ENCODE measurements at places on chromosomes 7 and 10.

DNA sequence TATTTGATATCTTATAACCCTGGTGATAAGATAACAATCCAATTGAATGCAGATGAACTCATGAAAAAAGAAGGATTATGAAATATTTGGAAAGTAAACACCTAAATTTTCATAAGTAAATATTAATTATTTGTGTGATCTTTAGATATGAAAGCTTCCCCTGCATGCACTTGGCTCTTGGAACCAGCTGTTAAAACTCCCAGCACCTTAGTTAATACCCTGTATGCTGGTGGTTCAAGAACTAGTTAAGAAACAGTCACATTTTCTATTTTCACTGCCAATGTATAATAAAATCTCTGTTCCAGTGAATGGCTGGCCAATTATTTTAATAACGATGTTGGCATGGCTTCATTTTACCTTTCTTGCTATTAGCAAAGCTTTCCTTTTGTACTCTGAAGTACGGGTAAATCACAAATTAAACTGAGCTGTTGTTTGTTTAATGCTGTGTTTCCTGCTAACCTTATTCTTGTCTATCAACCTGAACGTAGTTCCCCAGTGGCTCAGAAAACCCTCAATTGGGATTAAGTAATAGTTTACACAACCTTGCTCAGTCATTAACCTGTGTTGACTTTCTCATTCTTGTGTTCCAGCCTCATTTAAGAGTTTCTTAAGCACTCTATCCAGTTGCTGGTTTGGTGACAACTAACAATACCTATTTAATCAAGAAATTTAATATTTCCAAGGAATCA lies 38.9 kb downstream of the MET start:
- no peak overlapping the region for H3K4me3 ChIP-seq
- H3K27ac ChIP-seq: no peak overlapping the region
- DNase-seq: no peak
- no peaks in the 10 kb centered on the region for H3K27me3 ChIP-seq
- H3K4me1 ChIP-seq: peaks cover 2% of the 10 kb centered on the region

GRCh38 chr10:102159051-102159597 lies 6.9 kb downstream of the NOLC1 start:
- H3K36me3 ChIP-seq: peaks cover 41% of the 10 kb centered on the region
- no peak overlapping the region for H3K4me3 ChIP-seq
- no peak overlapping the region for H3K27ac ChIP-seq
- no peaks in the 10 kb centered on the region for H3K27me3 ChIP-seq
- no peaks in the 10 kb centered on the region for H3K4me1 ChIP-seq

- H3K27me3 ChIP-seq: no peaks in the 10 kb centered on the region
- no peak overlapping the region for H3K4me3 ChIP-seq
- H3K27ac ChIP-seq: no peak overlapping the region
- peaks cover 10% of the 10 kb centered on the region for H3K36me3 ChIP-seq
- H3K4me1 ChIP-seq: no peaks in the 10 kb centered on the region
- DNase-seq: no peak
These were observed 3.2 kb upstream of the ATP6V1F start for GRCh38 chr7:128859232-128860157.

DNA sequence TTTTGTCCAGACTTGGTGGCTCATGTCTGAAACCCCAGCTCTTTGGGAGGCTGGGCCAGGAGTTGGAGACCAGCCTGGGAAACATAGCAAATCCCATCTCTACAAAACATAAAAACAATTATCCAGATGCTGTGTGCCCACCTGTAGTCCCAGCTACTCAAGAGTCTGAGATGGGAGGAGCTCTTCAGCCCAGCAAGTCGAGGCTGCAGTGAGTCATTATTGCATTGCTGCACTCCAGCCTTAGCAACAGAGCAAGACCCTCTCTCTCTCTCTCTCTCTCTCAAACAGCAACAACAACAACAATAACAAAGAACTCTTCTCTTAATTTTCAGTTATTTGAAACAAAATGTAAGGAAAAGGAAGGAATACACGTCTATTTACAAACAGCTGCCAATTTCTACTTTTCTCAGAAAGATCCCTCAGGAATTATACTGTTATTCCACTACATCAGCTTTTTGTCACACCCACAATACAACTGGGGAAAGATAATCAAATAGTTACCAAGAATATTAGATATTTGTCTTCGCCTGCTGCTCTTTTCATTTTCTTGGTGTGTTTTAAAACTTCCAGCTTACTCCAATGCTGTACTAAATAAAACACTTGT lies 5.1 kb upstream of the TSPAN12 start:
- H3K4me1 ChIP-seq: peaks cover 3% of the 10 kb centered on the region
- no peaks in the 10 kb centered on the region for H3K27me3 ChIP-seq
- no peak overlapping the region for H3K4me3 ChIP-seq
- no peaks in the 10 kb centered on the region for H3K36me3 ChIP-seq
- no peak overlapping the region for H3K27ac ChIP-seq
- peak; percentile 59 for DNase-seq

- H3K4me3 ChIP-seq: no peak overlapping the region
- H3K36me3 ChIP-seq: no peaks in the 10 kb centered on the region
- DNase-seq: no peak
- no peaks in the 10 kb centered on the region for H3K27me3 ChIP-seq
These were observed 493.0 kb downstream of the LRMDA start for GRCh38 chr10:75924309-75924902.

GRCh38 chr10:32123021-32123420 lies 66.8 kb upstream of the KIF5B start:
- H3K27me3 ChIP-seq: no peaks in the 10 kb centered on the region
- H3K4me3 ChIP-seq: no peak overlapping the region
- H3K27ac ChIP-seq: no peak overlapping the region
- H3K36me3 ChIP-seq: no peaks in the 10 kb centered on the region
- no peak for DNase-seq

- H3K4me3 ChIP-seq: no peak overlapping the region
- no peak overlapping the region for H3K27ac ChIP-seq
- H3K4me1 ChIP-seq: peaks cover under 1% of the 10 kb centered on the region
- DNase-seq: no peak
- H3K27me3 ChIP-seq: no peaks in the 10 kb centered on the region
These were observed 50.9 kb upstream of the PDLIM1 start for GRCh38 chr10:95341716-95342130.

- no peaks in the 10 kb centered on the region for H3K36me3 ChIP-seq
- peak within 1 kb of the TSS; percentile 39 for H3K27ac ChIP-seq
These were observed at the start of gene CTTNBP2 for GRCh38 chr7:117873310-117874190. Gene CTTNBP2 (minus strand): TSS chr7:117873441. CDS start chr7:117873415, 26 bp downstream.

- no peaks in the 10 kb centered on the region for H3K36me3 ChIP-seq
- H3K4me3 ChIP-seq: no peak overlapping the region
- no peak for DNase-seq
- no peak overlapping the region for H3K27ac ChIP-seq
These were observed 70.4 kb downstream of the ITIH5 start for GRCh38 chr10:7596356-7596755.

DNA sequence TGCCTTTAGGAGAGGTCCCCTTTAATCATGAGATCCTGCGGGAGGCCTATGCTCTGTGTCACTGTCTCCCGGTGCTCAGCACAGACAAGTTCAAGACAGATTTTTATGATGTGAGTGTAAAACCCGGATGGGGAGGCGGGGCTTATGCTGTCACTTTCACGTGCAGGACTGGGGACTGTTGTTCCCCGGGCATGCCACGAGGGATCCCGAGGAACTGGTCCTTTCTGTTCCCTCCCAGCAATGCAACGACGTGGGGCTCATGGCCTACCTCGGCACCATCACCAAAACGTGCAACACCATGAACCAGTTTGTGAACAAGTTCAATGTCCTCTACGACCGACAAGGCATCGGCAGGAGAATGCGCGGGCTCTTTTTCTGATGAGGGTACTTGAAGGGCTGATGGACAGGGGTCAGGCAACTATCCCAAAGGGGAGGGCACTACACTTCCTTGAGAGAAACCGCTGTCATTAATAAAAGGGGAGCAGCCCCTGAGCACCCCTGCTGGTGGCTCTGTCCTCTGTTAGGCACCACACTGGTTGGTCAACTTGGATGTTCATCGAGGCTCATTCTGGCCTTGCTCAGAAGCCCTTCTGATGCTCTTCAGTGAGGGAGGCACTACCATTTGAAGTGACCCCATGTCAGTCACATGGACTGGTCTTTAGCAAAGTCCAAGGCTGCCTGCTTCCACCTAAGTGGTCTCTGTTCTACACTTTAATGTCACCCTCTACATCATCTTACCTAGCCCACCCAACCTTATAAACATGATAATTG lies 2.8 kb downstream of the COPS6 start:
- no peaks in the 10 kb centered on the region for H3K4me1 ChIP-seq
- no peak overlapping the region for H3K27ac ChIP-seq
- peak; percentile 61 for DNase-seq

- DNase-seq: no peak
- no peaks in the 10 kb centered on the region for H3K36me3 ChIP-seq
- H3K4me3 ChIP-seq: no peak overlapping the region
- H3K4me1 ChIP-seq: no peaks in the 10 kb centered on the region
- H3K27me3 ChIP-seq: no peaks in the 10 kb centered on the region
- no peak overlapping the region for H3K27ac ChIP-seq
These were observed 188.5 kb downstream of the ZMYND11 start for GRCh38 chr10:323651-324293.

DNA sequence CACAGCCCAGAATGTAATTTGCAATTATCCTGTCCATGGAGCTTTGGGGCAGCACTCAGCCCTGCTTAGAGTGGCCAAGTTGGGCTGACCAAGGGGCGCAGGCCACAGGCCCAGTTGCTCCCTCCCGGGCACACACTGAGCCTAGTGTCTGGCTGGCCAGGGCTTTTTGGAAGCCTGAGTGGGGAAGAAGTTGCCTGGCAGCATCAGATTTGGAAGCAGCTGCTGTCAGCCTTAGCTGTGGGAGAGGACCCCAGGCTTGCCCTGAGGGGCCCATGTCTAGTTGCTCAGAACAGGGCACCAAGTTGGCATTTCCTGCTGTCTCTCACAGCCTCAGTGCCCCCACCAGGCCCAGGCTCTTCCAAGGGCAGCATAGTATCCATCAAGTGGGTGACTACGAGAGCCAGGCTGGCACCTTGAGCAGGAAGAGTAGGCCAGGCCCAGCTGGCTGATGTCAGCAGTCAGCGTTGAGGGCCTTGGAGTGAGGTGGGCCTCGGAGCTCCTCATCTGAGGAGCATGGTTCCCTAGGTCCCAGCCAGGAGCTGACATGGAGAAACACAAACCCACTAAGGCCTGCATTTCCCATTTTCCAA lies 14.4 kb downstream of the ANTXRL start:
- H3K27me3 ChIP-seq: no peaks in the 10 kb centered on the region
- no peak overlapping the region for H3K4me3 ChIP-seq
- no peak overlapping the region for H3K27ac ChIP-seq
- no peak for DNase-seq
- no peaks in the 10 kb centered on the region for H3K36me3 ChIP-seq

DNA sequence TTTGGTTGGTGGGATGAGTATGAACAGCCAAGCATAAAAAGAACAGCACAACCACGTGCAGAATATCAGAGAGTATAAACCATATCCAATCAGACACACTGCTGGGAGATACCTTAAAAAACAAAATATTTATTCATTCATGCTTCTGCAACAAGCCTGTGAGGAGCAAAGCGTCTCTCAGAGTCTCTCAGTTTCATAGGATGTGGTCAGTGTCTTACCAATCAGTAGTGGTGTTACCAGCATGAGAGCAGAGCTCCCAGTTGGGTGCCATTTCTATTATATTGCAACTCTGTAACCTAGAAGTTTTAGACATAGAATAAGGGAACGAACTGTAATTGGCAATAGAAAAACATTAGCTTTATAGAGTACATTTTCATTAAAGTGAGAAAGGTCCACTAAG lies 445.9 kb upstream of the LRRN3 start:
- no peak for DNase-seq
- H3K4me3 ChIP-seq: no peak overlapping the region
- no peak overlapping the region for H3K27ac ChIP-seq
- no peaks in the 10 kb centered on the region for H3K36me3 ChIP-seq
- no peaks in the 10 kb centered on the region for H3K4me1 ChIP-seq
- no peaks in the 10 kb centered on the region for H3K27me3 ChIP-seq

DNA sequence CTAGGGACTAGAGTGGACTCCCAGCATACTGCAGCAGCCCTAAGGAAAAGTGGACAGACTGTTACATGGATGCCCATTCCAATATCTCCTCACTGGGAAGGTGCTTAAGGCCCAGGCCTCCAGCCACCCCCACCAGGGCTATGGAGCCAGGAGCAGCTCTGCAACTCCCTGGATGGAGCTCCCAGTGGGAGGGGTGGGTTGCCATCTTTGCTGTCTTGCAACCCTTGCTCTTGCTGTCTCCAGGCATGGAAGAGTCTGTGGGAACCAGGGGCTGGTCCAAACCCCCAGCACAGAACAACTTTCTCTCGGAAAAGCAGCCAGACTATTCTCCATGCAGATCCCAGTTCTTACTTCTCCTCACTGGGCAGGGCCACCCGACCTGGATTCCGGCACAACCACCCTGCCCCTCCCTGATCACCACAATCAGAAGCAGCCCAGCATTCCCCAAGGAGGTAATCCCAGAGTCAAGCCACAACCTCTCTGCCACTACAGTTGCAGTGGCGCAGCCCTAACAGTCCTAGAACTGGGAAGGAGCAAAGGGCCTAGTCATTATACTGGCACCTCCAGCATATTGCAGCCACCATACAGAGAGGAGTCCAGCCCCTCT lies 41.8 kb upstream of the ZNF488 start:
- H3K27me3 ChIP-seq: no peaks in the 10 kb centered on the region
- H3K27ac ChIP-seq: no peak overlapping the region
- no peak overlapping the region for H3K4me3 ChIP-seq
- H3K4me1 ChIP-seq: no peaks in the 10 kb centered on the region
- H3K36me3 ChIP-seq: no peaks in the 10 kb centered on the region

- H3K4me3 ChIP-seq: no peak overlapping the region
- H3K36me3 ChIP-seq: no peaks in the 10 kb centered on the region
- no peaks in the 10 kb centered on the region for H3K27me3 ChIP-seq
- H3K27ac ChIP-seq: no peak overlapping the region
These were observed 52.3 kb upstream of the PIP4K2A start for GRCh38 chr10:22766693-22767092.

GRCh38 chr10:7665767-7666166 lies 999 bp downstream of the ITIH5 start:
- no peaks in the 10 kb centered on the region for H3K36me3 ChIP-seq
- H3K27ac ChIP-seq: no peak overlapping the region
- H3K4me3 ChIP-seq: no peak overlapping the region
- DNase-seq: no peak

DNA sequence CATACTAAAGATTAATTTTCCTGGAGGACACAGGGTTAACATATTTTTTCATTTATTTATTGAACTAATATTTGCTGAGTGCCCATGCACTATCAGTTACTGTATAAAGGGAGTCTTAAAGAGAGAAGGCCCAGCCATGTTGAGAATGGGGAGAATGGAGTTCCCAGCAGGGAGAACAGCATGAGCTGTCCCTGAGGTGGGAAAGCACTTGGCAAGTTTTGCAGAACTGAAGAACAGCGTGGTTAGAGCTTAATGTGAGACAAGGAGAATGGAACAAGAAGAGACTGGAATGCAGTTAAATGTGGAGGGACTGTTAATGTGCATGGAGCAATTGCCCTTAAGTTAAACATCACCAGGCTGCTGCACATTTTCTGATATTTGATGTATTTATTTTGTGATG lies 435.4 kb downstream of the SUGCT start:
- peak; percentile 82 for DNase-seq
- H3K4me3 ChIP-seq: no peak overlapping the region
- H3K27me3 ChIP-seq: no peaks in the 10 kb centered on the region

DNA sequence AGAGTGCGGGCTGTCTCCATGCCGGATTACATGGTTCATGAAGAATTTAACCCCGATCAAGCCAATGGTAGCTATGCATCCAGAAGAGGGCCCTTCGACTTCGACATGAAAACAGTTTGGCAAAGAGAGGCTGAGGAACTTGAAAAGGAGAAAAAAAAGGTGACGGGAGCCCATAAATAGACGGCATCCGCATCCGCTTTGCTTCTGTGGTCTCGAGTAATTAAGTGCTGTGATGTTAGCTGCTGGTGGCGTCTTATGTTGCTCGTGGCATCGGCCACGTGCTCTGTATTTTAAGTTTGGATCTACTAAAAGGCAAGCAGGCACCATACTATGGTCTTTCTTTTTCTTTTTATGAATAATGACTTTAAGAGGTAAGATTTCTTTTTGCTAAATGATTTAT lies 11.1 kb downstream of the C7orf57 start:
- no peaks in the 10 kb centered on the region for H3K27me3 ChIP-seq
- no peak overlapping the region for H3K4me3 ChIP-seq
- H3K36me3 ChIP-seq: no peaks in the 10 kb centered on the region

Data from mesendoderm (in vitro differentiated cells).